ENCODE measurements at places on chromosomes 7 and 10.

GRCh38 chr7:14931511-14932215 is 29.1 kb upstream of the DGKB start:
- no peak for DNase-seq

GRCh38 chr7:144517749-144518148 is 114.3 kb upstream of the NOBOX start:
- no peak for DNase-seq

- DNase-seq: no peak
These were observed 29.2 kb downstream of the TACR2 start for GRCh38 chr10:69387500-69387899.

DNA sequence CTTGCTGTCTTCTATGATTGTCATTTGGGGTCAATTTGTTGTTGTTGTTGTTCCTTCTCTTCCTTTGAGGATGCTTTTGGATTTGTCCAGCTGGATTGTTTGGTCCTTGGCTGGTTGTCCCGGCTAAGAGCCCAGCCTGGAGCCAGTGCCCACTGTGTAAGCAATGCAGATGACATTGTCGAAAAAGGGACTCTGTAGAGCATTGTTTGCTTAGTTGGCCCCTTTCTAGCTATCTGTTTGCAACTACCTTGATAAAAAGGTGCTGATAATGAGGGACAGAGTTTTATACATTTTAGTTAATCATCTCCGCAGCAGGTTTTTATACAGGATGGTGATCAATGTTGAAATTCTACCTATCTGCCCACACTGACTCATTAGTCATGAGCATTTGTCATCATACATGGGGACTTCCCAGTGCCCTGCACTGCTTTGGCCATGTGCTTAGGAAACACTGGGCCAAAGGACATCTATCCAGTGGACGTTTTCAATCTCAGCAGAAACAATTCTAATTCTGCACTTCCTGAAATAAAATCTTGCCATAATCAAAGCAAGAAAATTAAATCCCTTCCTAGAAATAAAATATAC is 311.9 kb downstream of the GRM8 start:
- no peak for DNase-seq

DNA sequence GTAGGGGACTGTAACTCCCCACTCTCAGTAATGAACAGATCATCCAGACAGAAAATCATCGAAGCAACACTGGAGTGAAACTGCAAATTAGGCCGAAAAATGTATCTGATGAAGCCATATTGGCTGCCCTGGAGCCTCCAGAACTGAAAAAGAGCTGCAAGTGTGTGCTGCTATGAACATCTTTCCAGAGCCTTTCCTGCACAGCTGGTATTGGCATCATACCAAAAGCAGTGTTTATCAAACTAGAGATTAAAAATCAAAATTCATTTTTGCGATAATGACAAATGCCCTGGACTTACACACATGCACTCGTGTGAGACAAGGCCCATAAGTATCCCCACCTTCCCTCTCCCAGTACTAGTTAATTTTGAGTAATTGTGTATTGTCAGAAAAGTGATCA is 6.8 kb upstream of the CLDN12 start:
- DNase-seq: no peak

DNA sequence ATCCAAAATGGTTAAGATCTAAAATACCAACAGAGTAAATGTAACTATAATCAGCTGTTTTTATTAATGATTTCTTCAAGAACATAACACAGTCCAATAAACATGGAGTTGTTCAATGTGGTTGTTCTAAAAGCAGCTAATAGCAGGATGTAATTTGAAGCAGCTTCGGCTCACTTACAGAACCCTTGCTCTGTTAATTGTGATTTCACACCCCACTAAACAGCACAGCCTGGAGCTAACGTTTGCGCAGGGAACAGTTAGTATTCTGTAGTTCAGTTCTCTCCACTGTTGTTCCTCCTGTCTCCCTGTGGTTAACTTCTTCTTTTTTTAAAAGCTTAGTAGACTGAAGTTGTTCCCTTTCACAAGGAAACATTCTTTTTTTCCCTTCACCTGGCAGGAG is 104.0 kb downstream of the GRM3 start:
- peak; percentile 62 for DNase-seq

DNA sequence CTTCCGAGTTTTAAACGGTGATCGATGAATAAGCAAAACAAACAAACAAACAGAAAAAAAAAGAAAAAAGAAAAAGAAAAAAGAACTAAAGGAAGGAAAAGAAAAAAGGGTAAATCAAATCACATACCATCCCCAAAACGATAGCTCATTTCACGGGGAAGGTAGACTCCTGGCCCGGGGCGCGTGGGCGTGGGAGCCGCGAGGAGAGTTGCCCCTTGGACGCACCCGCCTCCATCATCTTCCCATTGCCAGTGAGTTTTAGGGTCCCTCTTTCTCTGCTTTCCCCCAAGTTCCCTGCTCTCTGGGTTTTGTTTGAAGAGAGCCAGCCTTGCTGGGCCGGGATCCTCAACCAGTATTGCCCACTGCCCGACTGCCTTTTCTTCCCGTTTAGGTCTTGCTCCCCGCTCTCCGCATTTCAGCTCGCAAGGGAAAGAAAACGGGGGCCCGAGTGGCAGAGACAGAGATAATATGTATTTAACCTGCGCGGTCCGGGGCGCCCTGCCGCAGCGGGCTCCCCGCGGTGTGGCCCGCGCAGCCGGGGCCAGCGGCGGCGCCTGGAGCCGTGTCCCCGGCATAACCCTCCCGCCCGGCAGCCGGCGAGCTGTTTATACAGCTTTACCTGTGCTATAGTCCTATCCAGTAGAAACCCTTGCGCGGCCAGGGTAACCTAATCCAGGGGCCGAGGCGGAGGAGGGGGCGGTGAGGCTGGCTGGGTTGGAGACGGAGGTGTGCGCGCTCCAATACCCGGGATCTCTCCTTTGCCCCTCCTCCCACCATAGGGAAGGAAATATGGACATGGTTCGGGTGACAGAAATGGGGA is 5.2 kb upstream of the GATA3 start:
- DNase-seq: no peak

GRCh38 chr10:25465582-25466372 is 291.0 kb downstream of the GPR158 start:
- peak; percentile 54 for DNase-seq

- no peak for DNase-seq
These were observed 81.3 kb upstream of the SFMBT2 start for GRCh38 chr10:7491949-7492659.

- DNase-seq: peak; percentile 94
These were observed 33.8 kb upstream of the ICA1 start for GRCh38 chr7:8295638-8296361.

DNA sequence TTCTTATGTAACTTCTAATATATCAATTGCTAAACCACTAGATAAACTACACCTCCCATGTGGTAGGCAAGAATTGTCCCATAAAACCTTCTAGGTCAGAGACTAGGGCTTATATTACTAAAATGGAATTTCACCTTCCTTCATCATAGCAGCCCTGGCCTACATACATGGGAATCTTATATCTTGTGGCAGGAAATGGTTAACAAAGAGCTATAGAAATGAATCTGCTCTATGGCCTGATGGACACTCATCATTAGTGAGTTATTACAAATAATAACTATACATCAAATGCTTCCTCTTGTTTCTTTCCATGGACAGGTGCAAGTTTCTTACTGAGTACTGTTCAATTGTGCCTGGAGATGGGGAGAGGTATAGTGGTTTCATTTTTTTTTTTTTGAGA is 62.3 kb upstream of the PDLIM1 start:
- DNase-seq: no peak

- peak; percentile 71 for DNase-seq
These were observed 533.0 kb upstream of the GALNT17 start for GRCh38 chr7:70598976-70599375.

DNA sequence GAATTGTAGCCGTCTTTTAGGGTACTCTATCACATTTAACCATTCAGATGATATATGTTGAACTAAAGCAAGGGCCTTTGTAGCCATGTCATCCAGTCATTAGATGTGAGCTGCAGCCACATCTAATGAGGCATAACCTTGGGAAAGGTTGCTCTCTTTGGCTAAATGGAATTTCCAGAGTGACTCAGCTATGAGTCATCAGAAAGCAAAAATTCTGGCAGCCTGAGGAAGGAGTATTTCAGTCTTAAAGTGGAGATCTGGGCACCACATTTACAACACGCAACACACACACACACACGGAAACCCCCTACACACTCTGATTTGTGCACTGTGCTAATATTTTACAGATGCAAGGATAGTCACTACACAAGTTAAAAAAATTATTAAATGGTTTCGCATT is 176.9 kb upstream of the ZWINT start:
- no peak for DNase-seq

GRCh38 chr10:73163096-73163495 is 4.7 kb downstream of the ECD start:
- no peak for DNase-seq

DNA sequence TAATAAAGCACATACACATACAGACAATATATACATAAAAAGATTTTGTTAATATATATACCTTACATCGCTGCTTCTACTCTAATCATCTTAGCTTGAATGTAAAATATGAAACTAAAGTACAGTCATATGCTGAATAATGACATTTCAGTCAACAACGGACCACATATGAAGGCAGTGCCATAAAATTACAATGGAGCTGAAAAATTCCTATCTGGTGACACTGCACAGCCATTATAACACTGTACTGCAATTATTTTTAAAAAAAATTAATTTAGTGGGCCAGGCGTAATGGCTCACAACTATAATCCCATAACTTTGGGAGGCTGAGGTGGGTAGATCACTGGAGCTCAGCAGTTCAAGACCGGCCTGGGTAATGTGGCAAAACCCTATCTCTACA is 122.3 kb downstream of the JMJD1C start:
- no peak for DNase-seq

DNA sequence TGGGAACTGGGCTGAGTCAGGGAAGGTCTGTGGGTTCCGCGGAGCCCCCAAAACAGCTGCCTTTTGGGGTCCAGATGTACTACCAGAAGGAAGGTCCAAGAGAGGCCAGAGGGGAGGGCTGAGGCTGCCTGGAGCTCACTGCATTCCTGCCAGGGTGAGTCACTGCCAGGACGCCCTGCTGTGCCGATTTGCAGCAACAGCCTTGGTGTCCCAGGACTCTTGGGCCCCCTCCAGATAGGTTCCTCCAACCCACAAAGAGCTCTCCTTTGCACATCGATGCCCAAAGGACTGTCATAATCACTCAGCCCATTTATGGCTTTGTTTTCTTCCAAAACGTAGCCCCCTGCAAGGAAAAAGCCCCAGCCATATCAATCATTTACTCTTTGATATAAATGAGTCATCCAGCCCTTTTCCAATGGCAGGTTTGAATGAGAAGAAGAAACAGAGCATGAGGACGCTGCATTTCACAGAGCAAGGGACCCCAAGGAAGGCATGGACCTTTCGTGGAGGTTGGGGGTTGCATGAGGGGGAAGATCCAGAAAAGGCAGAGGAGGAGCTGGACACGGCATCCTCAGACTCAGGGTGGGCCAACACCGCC is 32.2 kb upstream of the COL13A1 start:
- DNase-seq: no peak

DNA sequence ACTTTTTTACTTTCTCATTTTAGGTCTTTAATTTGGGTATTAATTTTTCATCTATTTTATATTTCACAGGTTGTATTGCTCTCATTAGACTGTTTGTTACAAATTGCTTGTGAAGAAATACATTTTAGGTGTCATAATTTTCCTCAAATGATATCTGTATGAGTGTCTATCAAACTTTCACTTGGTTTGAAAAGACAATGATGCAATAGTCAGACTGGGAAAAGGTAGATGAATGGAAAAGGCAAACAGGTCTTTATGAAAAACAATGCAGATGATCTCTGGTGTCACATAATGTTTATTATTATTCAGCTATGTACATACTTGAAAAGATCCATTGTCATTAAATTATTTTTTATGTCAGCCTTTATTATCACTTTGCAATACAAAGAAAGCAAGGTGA is 80.2 kb downstream of the PTPRZ1 start:
- DNase-seq: no peak

GRCh38 chr7:47763063-47763974 is 181.4 kb upstream of the TNS3 start:
- DNase-seq: no peak

- DNase-seq: no peak
These were observed 97.4 kb upstream of the BMPER start for GRCh38 chr7:33807779-33808482.

GRCh38 chr10:24313283-24313682 is 104.3 kb downstream of the KIAA1217 start:
- DNase-seq: no peak

DNA sequence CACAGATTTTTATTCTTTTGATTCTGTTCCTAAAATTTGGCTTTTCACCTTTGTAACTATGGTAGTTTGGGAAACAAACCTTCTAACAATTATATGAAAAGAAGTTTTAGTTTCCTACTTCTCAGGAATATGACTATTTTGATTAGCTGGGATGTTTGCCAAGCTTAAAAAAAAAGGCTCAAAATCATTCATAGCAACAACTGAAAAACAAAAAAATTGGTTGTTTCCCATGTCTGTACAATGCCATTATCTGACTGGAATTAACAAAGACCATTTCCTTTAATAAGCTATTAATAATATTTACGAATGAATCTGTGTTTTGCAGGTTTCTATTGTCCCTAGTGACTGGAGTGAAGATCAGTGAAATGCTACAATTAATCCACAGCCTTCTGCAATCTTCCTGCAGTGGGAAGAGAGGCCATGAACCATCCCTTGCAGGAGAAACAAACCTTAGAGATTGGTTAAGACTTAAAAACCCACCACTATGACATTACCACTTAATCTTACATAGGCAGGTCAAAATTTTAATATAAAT is 4.2 kb downstream of the PURB start:
- DNase-seq: no peak

DNA sequence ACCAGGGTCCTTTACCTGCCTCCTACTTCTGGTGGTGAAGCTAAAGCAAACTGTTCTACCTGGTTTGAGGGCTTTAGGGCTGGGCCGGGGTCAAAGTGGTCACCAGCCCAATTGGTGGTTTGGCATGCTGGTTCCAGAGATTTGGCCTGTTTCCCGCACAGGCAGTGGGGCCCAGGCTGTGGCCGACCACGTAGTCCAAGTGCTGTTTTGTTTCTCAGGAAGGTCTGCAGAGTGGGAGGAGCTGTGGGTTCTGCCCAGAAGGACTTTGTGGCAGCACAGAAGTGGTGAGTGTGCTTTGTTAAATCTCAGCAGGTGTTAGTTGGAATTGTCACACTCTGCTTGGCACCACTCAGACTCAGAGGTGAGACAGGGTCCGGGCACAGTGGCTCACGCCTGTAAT is 85.8 kb downstream of the MKX start:
- DNase-seq: no peak

DNA sequence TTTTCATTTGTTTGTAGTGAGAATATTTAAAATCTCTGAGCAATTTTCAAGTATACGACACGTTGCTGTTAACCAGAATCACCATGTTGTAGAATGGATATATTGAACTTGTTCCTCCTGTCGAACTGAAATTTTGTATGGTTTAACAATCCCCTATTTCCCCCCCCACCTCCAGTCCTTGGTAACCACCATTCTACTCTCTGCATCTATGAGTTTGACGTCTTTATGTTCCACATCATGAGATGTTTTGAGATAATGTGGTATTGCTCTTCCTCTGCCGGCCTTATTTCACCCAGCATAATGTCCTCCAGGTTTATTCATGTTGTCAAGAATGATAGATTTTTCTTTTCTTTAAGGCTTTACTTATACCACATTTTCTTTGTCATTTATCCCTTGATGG is 17.4 kb upstream of the PRKCQ start:
- DNase-seq: no peak

GRCh38 chr10:25978771-25979170 is 44.7 kb downstream of the MYO3A start:
- no peak for DNase-seq

GRCh38 chr7:102996957-102997356 is 77.6 kb downstream of the FBXL13 start:
- no peak for DNase-seq

Measured in COR-L47 (cell line).